Adrenal gland (tissue), 19 donors: ENCODE measurements at places on chromosomes 11 and 22. TPM values are rescaled to one million over a fixed set of nuclear protein-coding genes. Genes with fewer than 3 reads are reported as not detected.

- no peak overlapping the region for H3K27ac ChIP-seq
- H3K36me3 ChIP-seq, result no peaks in the 10 kb centered on the region
These were observed 89.4 kb upstream of the THY1 start for GRCh38 chr11:119512369-119512768.

The PARVG gene
- total RNA-seq, result 15.3 TPM

The RBMXL2 gene
- total RNA-seq, result not detected

The OR2D2 gene
- total RNA-seq, result 0.11 TPM

The LARGE1 gene
- total RNA-seq, result 18.8 TPM

DNA sequence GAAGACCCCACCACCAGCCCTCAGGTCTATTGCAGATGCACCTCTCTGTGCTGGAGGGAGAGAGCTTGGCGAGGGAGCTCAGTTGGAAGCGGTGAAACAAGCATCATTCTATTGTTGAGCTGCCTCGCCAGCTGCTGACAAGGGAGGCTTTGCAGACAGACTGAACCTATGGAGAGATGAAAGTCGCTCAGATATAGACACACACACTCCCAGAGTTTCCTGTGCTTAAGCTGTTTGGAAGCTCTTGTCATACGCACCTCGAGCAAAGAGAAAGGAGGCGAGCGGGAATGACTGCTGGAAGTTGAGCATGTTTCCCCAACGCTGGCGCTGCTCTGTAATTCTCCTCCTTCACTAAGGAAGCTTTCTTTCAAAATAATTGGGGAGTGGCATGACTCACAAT lies 126.1 kb downstream of the TRIM29 start:
- no peak overlapping the region for H3K27ac ChIP-seq
- H3K4me3 ChIP-seq, result no peak overlapping the region
- no peaks in the 10 kb centered on the region for H3K36me3 ChIP-seq
- H3K4me1 ChIP-seq, result no peaks in the 10 kb centered on the region

The TRIM64 gene
- not detected for total RNA-seq

- no peaks in the 10 kb centered on the region for H3K4me1 ChIP-seq
- H3K27ac ChIP-seq, result no peak overlapping the region
- peak; percentile 43 for DNase-seq
- H3K27me3 ChIP-seq, result no peaks in the 10 kb centered on the region
- H3K4me3 ChIP-seq, result no peak overlapping the region
These were observed 57.6 kb downstream of the SYN3 start for GRCh38 chr22:33000342-33001280.

The NEFH gene
- 35.6 TPM for total RNA-seq
